ENCODE measurements at places on chromosomes 13 and 19. TPM values are rescaled to one million over a fixed set of nuclear protein-coding genes. Genes with fewer than 3 reads are reported as not detected.

DNA sequence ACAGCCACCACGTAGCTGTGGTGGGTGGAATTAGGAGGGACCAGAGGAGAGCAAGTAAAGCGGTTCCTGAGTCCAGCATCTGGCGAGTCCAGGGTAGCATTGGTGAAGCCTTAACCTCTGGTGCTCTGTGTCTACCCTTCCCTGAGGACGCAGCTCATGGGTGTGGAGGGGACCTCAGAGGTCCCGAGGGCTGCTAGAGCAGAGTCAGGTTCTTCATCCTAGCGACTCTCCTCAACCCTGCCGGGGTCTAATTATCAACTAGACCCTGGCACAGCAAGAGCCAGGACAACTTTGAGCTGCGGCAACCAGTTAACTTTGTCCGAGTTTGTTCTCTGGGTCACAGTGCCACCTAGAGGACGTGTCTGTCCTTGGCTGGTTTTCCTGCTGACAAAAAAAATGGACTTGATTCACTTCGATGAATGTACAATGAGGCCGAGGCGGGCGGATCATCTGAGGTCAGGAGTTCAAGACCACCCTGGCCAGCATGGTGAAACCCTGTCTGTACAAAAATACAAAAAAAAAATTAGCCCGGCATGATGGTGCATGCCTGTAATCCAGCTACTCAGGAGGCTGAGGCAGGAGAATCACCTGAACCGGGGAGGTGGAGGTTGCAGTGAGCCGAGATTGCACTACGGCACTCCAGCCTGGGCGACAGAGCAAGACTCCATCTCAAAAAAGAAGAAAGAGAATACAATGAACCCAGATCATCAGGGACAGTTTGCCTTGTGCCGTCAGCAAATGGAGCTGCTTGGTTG, 25.0 kb downstream of the TSSK6 start:
- no peaks in the 10 kb centered on the region for H3K36me3 ChIP-seq
- H3K4me1 ChIP-seq: peaks cover 53% of the 10 kb centered on the region
- H3K27ac ChIP-seq: peak overlapping the region; percentile 63
- DNase-seq: peak; percentile 91

The KLF1 gene
- not detected for total RNA-seq

DNA sequence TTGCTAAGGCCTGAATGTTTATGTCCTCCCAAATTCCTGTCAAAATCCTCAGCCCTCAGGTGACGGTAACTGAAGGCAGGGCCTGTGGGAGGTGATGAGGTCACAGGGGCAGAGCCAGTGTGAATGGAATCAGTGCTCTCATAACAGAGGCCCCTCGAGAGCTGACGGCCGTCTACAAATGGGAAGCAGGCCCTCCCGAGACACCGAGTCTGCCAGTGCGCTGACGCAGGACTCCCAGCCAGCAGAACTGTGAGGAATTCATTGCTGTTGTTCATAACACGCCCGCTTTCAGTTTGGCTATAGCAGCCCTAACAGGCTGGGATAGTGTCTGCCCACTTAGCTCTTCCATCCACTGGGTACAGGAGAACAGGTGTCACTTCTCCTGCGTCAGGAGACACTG, 41.2 kb downstream of the CARS2 start:
- H3K4me1 ChIP-seq: no peaks in the 10 kb centered on the region
- no peak for DNase-seq
- no peak overlapping the region for H3K27ac ChIP-seq
- H3K4me3 ChIP-seq: no peak overlapping the region
- no peaks in the 10 kb centered on the region for H3K27me3 ChIP-seq

DNA sequence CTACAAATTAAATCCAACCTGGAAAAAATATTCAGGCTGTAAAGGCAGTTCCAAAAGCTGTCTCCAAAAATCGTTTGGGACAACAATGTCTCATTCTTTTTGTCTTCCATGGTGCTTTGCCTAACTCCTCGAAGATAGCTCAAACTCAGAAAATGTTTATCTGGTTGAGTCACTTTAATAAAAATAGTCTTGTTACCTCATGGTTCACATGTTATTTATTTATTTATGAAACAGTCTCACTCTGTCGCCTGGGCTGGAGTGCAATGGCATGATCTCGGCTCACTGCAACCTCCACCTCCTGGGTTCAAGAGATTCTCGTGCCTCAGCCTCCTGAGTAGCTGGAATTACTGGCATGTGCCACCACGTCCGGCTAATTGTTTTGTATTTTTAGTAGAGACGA, 4.9 kb upstream of the BRD4 start:
- H3K27ac ChIP-seq: peak overlapping the region; percentile 5
- H3K27me3 ChIP-seq: no peaks in the 10 kb centered on the region
- no peaks in the 10 kb centered on the region for H3K36me3 ChIP-seq
- no peak for DNase-seq
- peaks cover 7% of the 10 kb centered on the region for H3K4me1 ChIP-seq

DNA sequence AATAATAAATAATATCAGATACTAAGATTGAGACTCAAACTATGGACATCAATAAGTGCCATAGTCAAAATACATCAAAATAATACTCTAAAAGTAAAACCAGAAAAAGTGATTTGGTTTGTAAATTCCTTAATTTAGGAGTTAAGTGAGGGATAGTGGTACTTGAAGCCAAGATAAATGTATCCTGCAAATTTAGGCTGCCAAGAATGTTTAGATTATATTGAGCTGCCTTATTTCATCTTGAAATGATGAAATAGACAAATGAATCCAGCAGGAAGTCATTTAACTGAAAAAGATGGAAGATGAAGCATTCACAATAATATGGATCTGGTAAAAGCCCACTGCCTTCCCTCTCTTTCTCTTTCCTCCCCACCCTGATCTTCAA, 112.3 kb downstream of the LRCH1 start:
- no peaks in the 10 kb centered on the region for H3K36me3 ChIP-seq
- H3K27ac ChIP-seq: no peak overlapping the region
- DNase-seq: no peak
- no peaks in the 10 kb centered on the region for H3K27me3 ChIP-seq

GRCh38 chr19:495402-496111, 729 bp upstream of the MADCAM1 start:
- peaks cover 26% of the 10 kb centered on the region for H3K4me1 ChIP-seq
- DNase-seq: no peak
- no peaks in the 10 kb centered on the region for H3K36me3 ChIP-seq
- H3K27me3 ChIP-seq: no peaks in the 10 kb centered on the region
- no peak overlapping the region for H3K4me3 ChIP-seq

The KLK12 gene
- total RNA-seq: not detected

The C19orf85 gene
- not detected for total RNA-seq

GRCh38 chr19:535017-535835, 3.7 kb downstream of the CDC34 start:
- no peak overlapping the region for H3K27ac ChIP-seq
- peaks cover 22% of the 10 kb centered on the region for H3K4me1 ChIP-seq
- no peak for DNase-seq
- H3K27me3 ChIP-seq: no peaks in the 10 kb centered on the region

The CACNG6 gene
- total RNA-seq: not detected

DNA sequence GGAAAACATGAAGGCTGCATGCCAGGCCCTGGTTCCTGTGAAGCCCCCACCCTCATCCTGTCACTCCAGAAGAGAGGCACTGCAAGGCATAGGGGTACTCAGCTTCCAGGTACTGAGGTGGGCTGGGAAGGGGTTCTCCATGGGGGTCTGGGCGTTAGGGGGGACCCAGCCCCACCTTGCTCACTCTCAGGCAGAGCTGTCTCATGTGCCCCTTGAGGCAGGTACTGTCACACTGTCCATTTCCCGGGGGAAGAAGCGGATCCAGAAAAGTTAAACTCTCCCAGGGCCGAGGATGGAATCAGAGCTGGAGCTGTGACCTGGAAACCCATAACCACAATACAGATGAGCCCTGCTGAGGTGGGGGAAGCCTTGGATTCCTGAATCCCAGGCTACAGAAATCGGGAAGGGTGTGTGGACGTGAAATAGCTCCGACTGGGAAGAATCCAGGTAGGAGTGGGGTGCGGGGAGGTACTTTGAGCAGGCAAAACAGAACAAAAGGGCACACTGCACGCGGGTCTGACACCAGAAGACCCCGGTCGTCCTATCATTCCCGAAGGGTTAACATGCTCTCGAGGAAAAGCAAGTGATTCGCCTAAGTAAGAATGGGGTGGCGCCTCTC, 540 bp upstream of the USE1 start:
- peaks cover 5% of the 10 kb centered on the region for H3K36me3 ChIP-seq
- peak overlapping the region; percentile 72 for H3K4me3 ChIP-seq
- peaks cover 6% of the 10 kb centered on the region for H3K4me1 ChIP-seq
- H3K27ac ChIP-seq: peak overlapping the region; percentile 92
- H3K27me3 ChIP-seq: no peaks in the 10 kb centered on the region
- DNase-seq: no peak

DNA sequence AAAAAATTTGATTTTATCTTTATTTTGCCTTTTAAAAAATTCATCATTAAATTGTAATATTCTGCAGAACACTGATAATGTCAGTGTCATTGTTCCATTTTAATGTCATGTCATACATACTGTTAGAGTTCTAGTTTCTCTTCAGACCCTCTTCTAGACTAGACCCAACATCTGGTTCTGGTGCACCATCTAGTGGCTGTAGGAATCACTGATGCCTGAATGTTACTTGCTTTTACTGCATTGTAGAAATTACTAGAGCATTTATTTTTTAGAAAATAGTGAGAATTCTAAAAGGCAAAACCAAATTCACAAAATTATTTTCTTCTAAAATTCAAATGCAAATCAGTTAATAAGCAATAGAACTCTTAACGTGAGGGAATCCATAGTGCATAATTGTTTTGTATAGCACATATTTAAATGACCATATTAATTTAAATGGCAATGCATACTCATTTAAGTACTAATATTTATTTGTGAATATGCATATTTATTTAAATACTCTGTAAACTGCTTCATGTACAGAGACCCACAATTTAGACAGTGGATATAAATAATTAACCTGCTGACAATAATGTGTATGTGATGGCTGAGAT, 425.7 kb downstream of the KLF12 start:
- DNase-seq: peak; percentile 17
- no peak overlapping the region for H3K4me3 ChIP-seq
- H3K27ac ChIP-seq: no peak overlapping the region
- no peaks in the 10 kb centered on the region for H3K4me1 ChIP-seq

- H3K36me3 ChIP-seq: no peaks in the 10 kb centered on the region
- H3K27ac ChIP-seq: no peak overlapping the region
- H3K4me1 ChIP-seq: peaks cover 6% of the 10 kb centered on the region
- no peak overlapping the region for H3K4me3 ChIP-seq
Observed at GRCh38 chr13:30978981-30979956, 46.8 kb downstream of the TEX26 start.

GRCh38 chr19:39070888-39071287, 13.3 kb upstream of the ACP7 start:
- no peak overlapping the region for H3K27ac ChIP-seq
- DNase-seq: no peak
- H3K4me1 ChIP-seq: no peaks in the 10 kb centered on the region
- peaks cover 3% of the 10 kb centered on the region for H3K27me3 ChIP-seq

DNA sequence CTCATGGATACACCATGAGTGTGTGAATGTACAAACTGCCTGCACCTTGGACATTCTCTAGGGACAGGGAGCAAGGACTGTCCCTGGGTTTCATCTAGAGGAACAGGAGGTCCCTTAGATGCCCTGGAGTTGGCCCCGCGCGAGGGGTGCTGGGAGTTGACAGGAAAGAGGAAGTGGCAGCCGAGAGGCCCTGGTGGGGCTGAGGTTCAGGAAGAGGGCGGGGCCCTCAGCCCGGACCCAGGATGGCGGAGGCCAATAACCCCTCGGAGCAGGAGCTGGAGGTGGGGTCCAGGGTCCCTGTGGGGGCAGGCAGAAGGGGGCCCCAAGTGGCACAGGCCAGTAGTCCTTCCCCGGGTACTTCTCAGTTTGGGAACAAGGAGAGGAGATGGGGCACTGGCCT, 6.9 kb downstream of the PKN1 start:
- peaks cover 54% of the 10 kb centered on the region for H3K36me3 ChIP-seq
- peak; percentile 33 for DNase-seq
- H3K4me1 ChIP-seq: peaks cover 53% of the 10 kb centered on the region
- peak overlapping the region; percentile 20 for H3K27ac ChIP-seq
- peak overlapping the region; percentile 46 for H3K4me3 ChIP-seq

- no peak overlapping the region for H3K4me3 ChIP-seq
- H3K27me3 ChIP-seq: no peaks in the 10 kb centered on the region
- peaks cover 12% of the 10 kb centered on the region for H3K4me1 ChIP-seq
- peak overlapping the region; percentile 16 for H3K27ac ChIP-seq
- no peak for DNase-seq
Observed at GRCh38 chr19:1383017-1383311, 743 bp upstream of the NDUFS7 start.

The NOTCH3 gene
- total RNA-seq: 34.3 TPM

The CEACAM3 gene
- not detected for total RNA-seq

The MTMR6 gene
- 16.5 TPM for total RNA-seq

- H3K27ac ChIP-seq: no peak overlapping the region
- no peaks in the 10 kb centered on the region for H3K27me3 ChIP-seq
- no peak for DNase-seq
- no peaks in the 10 kb centered on the region for H3K36me3 ChIP-seq
- no peak overlapping the region for H3K4me3 ChIP-seq
- no peaks in the 10 kb centered on the region for H3K4me1 ChIP-seq
Observed at GRCh38 chr13:107715496-107715895, 499.8 kb downstream of the LIG4 start.

DNA sequence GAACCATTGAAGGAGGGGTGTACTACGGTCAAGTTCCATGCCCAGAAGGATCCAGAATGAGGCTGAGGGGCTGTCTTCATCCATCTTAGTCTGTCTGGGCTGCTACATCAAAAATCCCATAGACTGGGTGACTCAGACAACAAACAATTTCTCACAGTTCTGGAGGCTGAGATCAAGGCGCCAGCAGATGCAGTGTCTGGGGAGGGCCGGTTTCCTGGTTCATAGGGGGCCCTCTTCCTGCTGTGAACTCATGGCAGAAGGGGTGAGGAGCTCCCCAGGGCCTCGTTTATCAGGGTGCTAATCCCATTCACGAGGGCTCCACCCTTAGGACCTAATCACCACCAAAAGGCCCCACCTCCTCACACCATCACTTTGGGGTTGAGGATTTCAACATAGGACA, 14.7 kb upstream of the KCTD15 start:
- H3K4me1 ChIP-seq: peaks cover 14% of the 10 kb centered on the region
- H3K36me3 ChIP-seq: no peaks in the 10 kb centered on the region
- H3K27me3 ChIP-seq: peaks cover 36% of the 10 kb centered on the region

The WDR87 gene
- not detected for total RNA-seq

The SLC17A7 gene
- 2.4 TPM for total RNA-seq

Measured in tibial nerve (tissue), 4 donors.